CD4-positive, alpha-beta T cell treated with Interleukin-12 subunit alpha and Interleukin-12 subunit beta, for 1 hour (primary cell): ENCODE measurements at places on chromosomes 6 and 20.

DNA sequence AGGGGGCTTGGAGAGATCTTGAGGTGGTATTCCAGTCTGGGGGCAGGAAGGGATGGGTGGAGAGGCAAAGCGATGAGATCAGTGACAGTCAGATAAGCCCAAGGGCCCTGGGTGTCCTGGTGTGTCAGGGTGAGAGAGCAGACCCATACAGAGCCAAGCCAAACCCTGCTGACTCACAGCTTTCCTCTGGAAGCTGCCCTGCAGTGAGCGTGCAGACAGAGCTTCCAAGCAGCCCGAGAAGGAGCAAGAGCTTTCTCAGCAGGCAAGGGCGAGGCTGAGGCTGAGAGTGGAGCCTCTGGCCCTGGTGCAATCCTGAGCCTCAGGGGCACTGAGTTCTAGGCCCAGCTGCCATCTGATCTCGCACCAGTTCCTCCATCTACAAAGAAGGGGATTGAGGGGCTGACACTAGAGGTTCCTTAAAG lies 91.1 kb upstream of the HIVEP1 start:
- DNase-seq = no peak

DNA sequence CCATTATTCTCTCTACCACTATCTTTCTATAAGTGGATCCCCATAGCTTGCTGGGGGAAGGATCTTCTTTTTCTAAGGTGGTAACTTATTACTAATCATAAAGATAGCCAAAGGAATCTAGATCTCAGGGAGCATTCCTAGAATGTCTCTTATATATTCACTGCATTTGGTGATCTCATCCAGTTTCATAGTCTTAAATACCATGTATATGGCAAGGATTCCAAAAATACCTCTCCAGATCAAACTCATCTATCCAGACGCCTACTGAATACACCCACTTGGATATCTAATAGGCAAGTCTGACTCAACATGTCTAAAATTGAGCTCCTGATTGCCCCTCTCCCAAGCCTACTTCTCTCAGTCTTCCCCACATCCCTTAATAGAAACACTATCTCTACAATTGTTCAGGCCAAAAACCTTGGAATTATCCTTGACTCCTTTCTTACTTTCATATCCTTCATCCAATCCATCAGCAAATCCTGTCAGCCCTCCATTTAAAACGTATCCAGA lies 264.4 kb downstream of the HACE1 start:
- no peak for DNase-seq

- DNase-seq = peak; percentile 39
Measured at GRCh38 chr20:62603021-62603906, 39.0 kb upstream of the SLCO4A1 start.

DNA sequence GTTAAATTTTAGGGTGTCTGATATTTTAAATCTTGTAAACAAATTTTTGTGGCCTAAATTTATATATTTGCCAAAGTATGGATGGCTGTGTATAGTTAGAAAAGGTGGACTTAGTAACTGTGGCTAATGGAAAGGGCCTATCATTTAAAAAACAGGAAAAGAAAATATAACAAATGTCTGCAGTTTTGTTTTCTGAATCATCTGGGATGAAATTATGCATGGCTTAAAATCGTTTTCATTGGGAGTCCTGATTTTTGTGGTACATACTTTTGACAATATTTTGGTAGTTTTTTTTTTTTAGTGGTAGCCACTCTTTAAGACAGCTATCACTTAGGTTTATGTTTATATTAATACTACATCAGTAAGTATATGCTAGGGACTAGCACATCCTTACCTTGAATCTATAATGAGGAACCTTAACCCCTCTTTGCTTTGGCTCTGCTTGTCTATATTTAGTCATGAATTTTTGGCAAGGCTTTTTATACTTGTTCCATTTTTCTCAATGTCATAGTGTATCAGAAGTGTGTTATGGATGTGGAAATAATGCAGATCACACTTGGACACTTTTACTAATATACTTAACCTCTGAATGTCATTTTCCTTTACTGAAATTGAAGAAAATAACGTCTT lies 5.6 kb downstream of the ARID1B start:
- no peak for DNase-seq

DNA sequence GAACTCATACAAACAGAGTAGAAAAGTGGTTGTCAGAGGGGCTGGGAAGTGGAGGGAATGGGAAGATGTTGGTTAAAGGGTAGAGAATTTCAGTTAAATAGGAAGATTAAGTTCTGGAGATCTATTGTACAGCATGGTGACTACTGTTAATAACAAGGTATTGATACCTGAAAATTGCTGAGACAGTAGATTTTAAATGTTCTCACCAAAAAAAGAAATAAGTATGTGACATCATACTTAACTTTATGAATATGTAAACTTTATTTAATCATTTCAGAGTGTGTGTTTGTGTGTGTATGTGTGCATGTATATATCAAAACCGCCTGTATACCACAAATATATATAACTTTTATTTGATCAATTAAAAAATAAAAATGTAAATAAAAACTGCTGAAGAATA lies 896.4 kb downstream of the TFAP2A start:
- no peak for DNase-seq

DNA sequence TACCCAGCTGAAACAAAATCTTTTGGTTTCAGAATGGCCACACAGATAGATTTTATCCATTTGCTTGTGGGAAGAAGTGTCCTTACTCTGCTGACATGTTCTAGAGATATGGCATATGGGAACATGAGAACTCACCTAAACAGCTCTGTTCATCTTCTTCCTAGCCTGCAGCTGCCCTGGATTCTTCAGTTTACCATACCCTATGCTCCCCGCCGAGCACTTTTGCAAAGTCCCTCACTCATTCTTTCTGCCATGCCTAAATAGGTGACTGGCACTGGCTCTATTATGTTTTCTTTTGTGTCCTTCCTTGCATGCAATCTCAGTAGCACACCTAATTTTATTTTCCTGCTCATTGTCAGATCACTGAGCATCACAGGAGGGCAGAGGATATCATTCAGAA lies 293.7 kb upstream of the RSPO3 start:
- DNase-seq = no peak

- DNase-seq = no peak
Measured at GRCh38 chr6:134446218-134446848, 128.4 kb upstream of the SGK1 start.

GRCh38 chr6:89443658-89444057 lies 10.7 kb downstream of the ANKRD6 start:
- DNase-seq = no peak

DNA sequence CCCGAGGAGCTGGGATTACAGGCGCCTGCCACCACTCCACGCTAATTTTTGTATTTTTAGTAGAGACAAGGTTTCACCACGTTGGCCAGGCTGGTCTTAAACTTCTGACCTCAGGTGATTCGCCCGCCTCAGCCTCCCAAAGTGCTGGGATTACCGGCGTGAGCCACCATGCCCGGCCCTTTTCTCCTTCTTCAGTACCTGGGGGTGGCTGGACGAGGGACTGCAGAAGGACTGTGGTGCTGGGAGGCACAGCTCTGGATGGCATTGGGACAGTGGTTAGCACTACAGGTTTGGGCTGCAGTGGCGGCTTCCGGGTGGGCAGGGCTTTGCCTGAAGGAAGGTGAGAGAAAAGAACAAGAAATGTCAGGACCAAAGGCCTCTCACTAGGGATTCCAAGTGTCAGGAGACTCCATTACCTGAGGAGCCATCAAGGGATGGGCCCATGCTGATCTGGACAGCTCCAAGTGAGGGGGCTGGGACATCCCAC lies 7.4 kb downstream of the ATF6B start:
- DNase-seq = no peak

DNA sequence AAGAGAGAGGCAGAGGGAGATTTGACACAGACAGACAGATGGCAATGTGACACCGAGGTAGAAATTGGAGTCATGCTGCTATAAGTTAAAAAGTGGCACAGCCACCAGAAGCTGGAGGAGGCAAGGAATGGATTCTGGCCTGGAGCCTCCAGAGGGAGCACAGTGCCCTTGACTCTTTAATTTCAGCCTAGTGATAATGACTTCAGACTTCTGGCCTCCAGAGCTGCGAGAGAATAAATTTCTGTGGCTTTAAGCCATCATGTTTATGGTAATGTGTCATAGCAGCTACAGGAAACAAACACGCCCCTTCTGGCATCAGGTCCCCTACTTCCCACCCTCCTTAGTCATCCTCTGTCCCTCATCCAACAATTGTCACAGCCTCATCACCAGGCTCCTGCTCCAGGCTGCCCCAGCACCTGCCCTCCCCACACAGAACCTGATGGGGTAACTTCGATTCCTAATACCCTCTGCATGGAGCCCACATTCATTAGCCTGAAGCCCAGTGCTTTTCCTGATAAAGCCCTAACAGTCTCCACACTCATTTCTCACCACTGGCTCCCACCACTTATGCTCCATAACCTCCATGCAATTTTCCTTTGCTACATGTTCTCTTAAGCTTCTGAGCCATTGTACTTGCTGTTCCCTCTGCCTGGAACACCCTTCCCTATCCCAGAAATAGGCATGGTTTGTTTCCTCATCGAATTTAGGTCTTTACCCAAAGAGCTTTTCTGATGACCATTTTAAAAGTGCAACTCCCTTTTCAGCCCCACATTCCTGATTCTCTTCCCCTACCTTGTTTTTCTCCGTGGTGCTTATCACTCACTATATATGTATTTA lies 69.7 kb upstream of the TOX2 start:
- no peak for DNase-seq

GRCh38 chr6:88059191-88059590 lies 11.6 kb downstream of the SPACA1 start:
- no peak for DNase-seq

GRCh38 chr6:47147836-47148344 lies 105.8 kb upstream of the ADGRF1 start:
- no peak for DNase-seq

DNA sequence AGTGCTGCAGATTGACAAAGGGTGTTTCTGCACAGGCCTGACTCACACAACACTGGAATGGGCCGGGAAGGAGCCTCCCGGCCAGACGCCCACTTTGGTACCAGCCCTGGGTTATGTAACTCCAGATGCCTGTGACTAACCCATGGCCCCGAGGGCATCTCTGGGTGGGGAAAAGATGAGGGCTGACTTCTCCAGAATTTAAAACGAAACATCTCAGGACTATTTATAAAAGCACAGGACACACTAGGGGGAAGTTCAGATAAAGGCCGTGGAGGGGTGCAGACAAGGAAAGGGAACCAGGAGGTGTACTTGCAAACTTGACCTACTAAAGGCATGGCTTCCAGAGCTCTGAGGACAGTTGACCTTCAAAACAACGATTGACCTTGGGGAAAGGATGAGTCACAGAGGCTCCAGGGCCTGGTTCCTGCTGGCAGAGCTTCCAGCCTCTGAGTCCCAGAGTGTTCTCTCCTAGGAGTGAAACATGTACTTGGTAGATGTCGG lies 196.9 kb downstream of the NFATC2 start:
- DNase-seq = no peak

DNA sequence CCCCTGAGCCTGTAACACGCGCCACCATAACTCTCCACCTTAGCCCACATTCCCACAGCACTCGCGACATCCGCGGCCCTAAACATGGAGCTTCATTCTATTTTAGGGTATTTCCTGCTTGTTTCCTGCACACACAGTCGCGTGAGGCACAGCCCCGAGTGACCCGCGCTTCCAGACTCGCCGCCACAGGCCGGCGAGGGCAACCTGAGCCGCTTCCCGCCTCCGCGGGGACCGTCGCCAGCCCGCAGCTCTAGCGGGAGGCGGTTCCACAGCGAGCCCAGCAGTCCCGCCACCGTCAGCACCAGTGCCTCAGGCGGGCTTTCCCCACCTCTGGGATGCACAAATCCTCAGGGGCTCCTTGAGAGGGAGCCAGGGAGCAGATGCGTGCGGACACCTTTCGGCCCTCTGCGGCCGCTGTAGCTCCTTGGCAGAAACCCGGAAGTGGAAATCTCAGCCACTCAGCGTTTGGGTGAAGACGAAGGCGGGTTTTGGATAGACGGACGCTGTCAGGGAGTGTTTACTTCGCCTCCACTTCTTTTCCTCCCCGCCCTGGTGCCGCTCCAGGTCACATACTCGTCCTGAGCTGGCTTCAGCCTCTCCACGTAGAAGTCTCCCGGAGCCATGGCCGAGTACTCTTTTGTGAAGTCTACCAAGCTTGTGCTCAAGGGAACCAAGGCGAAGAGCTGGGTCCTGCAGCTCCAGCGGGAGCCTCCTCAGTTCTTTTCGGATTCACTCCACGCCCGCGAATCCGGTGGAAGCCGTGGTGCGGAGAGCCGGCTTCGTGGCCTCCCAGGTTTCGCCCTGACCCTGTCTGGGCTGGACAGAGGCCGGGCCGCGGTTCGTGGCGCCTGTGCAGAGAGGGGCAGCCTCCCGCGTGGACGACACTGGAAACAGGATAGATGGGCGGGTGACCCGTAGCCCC lies 2177.4 kb upstream of the DEFB115 start:
- DNase-seq = no peak

DNA sequence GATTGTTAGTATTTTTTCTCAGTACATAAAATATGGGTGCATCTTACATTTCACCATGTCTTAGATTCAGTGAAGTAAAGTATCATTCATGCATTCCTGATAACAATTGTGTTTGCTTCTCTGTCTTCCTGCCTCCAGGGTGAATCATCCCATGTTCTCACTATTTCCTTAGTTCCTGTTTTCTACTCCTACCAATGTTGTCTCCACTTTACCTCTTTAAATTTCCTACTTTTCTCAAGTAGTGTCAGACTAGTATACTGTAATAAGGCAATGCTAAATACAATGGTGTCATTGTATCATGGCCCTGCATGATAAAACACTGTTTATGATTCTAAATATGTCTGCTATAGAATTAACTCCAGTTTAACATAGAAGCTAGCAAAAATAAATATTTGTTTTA lies 37.4 kb upstream of the GABRR1 start:
- no peak for DNase-seq

GRCh38 chr20:35776513-35777101 lies 4.8 kb downstream of the PHF20 start:
- no peak for DNase-seq

DNA sequence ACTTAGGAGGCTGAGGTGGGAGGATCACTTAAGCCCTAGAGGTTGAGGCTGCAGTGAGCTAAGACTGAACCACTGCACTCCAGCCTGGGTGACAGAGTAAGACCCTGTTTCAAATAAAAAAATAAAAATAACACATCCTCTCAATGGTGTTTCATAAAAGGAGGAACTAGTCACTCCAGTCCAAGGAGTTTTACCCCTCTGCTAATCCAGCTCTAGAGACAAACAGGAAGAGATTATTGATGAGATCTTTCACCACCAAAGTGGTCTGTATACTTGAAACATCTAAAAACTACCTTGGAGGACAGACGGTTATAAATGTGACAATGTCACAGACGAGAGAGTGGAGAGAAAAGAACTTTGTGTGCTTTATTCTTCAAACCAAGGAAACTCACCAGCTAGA lies 58.2 kb downstream of the PIGU start:
- no peak for DNase-seq
